ENCODE measurements at places on chromosomes 11 and 22. TPM values are rescaled to one million over a fixed set of nuclear protein-coding genes. Genes with fewer than 3 reads are reported as not detected.

- no peak for DNase-seq
Measured at GRCh38 chr11:130121445-130121978, 38.1 kb upstream of the ST14 start.

DNA sequence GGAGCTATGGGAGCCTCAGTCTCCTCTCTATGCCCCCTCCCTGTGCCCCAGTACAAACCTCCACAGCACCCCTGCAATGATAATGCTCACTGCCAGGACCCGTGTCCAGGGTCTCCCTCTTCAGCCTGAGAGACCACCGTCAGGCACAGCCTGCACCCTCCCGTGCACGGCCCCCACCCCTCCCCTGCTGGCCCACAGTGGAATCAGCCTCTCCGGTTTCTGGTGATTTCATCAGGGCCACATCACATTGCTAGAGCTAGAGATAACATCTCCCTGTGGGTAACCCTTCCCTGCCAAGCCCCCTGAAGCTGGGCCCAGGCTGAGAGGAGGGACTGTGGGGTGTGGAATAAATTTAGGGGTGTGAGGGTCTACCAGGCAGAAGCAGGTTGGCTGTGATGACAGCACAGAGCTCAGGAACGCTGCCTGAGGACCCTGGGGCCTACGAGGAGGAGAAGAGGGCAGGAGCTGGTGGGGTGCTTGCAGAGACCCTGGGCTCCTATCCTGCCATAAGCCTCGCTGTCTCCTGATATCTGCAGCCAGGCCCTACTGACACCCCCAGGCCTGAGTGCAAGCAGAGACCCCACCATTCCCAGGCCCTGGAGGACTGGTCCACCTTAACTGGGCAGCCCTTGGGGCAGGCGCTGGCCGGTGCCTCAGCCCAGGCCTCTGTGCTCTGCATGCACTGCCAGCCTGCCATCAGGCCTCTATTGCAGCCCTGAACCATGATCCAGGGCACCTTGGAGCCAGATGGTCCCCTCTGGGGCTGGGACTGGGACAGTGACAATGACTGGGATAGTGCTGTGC, at the start of gene KLHDC7B:
Gene KLHDC7B, plus strand, starts transcription at position 378 of the 804 bp plus-strand sequence. Its CDS starts 345 bp downstream, at position 723.
- H3K4me3 ChIP-seq: no peak within 1 kb of the TSS
- peak; percentile 79 for DNase-seq
- no peaks in the 10 kb centered on the region for H3K36me3 ChIP-seq
- peak within 1 kb of the TSS; percentile 97 for H3K27ac ChIP-seq

DNA sequence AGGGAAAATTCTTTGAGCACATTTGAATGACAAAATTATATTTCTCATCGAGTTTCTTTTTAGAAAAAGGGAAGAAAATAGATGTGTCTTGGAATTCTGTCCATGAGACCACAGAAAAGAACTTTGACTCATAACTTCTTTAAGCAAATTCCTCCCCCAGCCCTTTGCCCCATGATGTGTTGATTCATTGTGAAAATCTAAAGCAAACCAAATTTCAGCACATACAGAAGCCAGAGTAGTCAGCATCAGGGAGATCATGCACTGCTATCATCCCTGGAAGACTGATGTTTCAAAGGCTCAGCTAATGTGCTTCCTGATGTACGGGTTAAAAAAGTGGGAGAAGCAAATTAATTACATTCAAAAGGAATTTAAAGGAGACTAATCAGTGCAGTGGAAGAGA, 159.7 kb downstream of the FAT3 start:
- no peaks in the 10 kb centered on the region for H3K4me1 ChIP-seq
- no peaks in the 10 kb centered on the region for H3K27me3 ChIP-seq
- no peaks in the 10 kb centered on the region for H3K36me3 ChIP-seq
- no peak overlapping the region for H3K4me3 ChIP-seq

DNA sequence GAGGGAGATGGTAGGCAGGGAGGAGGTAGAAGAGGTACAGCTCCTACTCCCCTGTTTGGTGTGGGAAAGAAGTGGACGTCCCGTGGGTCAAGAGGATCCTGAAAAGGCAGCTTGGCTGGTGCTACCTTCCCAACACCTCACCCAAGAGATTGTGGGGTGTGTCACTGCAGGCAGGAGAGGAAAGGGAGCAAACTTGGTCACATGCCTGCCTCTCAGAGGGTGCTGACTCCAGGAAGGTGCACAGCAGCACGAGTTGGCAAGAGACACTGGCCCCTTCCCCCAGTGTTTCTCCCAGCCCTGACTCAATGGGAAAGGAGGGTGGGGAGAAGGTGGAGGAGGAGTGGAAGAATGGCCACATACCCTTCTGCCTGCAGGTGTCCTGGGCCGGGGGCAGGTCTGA, 99.6 kb downstream of the CSNK2A3 start:
- H3K27me3 ChIP-seq: no peaks in the 10 kb centered on the region
- DNase-seq: no peak
- no peak overlapping the region for H3K4me3 ChIP-seq
- no peak overlapping the region for H3K27ac ChIP-seq
- no peaks in the 10 kb centered on the region for H3K4me1 ChIP-seq

GRCh38 chr11:23931443-23931842, 565.4 kb upstream of the LUZP2 start:
- no peak overlapping the region for H3K27ac ChIP-seq
- no peaks in the 10 kb centered on the region for H3K27me3 ChIP-seq
- DNase-seq: no peak
- H3K4me3 ChIP-seq: no peak overlapping the region

The YPEL4 gene
- polyA plus RNA-seq: 2.4 TPM

The CARNS1 gene
- polyA plus RNA-seq: 1.8 TPM

The APOBEC3H gene
- 1.8 TPM for polyA plus RNA-seq

The CCDC82 gene
- 21.4 TPM for polyA plus RNA-seq

The HTATIP2 gene
- polyA plus RNA-seq: 24.3 TPM
